ENCODE measurements at places on chromosomes 13 and 19.

DNA sequence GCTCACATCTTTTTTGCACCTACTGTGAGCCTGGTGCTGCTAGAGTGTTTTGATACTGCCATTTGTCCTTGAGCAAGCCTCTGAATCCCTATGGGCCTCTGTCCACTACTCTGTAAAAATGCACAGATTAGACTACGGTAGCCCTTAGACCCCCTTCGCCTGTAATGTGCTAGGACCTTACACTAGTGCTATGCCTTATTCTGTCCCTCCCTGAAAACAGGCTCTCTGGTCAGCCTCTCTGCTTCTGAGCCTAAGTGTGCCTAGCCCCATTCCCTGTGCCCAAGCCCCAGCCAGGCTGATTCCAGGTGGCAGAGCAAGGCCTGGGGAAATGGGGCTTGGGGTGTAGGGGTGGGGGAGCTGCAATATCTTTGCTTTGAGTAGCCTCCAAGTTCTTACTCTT lies 10.7 kb downstream of the HMGB1 start:
- DNase-seq = no peak

DNA sequence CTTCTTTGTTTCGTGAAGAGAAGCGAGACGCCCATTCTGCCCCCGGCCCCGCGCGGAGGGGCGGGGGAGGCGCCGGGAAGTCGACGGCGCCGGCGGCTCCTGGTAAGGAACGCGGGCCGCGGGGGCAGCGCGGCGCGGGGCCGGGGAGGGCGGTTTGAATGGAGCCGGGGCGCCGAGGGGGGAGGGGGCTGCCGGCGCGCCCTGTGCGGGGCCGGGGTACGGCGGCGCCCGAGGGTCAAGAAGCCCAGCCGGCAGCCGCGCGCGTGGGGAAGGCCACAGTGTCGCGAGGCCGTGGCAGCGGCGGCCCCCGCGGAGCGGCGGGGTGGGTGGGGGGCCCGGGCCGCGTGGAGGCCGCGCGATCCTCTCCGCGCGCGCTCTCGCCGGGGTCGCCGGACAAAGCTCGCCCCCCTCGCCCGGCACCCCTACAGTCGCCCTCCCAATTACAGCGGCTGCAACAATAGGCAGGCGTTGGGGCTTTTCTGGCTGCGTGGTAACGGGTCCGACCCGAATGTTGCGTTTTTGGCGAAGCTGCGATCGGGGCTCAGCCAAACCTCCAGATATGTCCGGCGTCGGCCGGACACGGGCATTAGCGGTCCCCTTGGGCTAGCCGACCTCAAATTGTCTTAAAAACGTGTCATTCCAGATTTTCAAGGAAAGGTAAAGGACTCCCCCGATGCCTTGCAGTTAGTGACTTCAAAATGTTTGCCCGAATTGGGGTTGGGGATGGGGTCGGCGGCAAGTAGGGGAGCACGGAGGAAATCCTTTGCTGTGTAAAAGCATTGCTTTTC lies 437 bp downstream of the SMARCA4 start:
- no peak for DNase-seq

DNA sequence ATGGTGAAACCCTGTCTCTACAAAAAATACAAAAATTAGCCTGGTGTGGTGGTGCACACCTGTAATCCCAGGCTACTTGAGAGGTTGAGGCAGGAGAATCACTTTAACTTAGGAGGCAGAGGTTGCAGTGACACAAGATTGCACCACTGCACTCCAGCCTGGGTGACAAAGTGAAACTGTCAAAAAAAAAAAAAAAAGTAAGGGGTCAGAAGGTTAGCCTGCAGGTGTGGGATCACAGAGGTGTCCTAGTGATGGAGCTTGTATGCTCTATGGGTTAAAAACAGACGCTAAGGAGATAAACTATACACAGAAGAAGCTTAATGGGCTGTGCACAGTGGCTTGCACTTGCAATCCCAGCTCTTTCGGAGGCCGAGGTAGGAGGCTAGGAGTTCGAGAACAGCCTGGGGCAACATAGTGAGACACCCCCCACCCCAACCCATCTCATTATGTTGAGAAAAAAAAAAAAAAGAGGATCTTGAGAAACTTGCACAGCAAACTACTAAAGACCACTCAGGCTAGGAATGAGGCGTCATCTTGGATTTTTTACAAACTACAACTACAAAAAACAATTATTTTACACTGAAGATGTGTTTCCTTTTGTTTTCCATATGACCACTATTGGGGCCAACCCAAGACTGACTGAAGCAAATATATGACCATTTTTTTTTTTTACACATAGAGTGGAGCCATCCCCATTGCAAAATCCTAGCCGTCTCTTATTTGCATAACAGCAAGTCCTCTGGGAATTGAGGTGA lies 7.9 kb downstream of the FOSB start:
- DNase-seq = no peak

DNA sequence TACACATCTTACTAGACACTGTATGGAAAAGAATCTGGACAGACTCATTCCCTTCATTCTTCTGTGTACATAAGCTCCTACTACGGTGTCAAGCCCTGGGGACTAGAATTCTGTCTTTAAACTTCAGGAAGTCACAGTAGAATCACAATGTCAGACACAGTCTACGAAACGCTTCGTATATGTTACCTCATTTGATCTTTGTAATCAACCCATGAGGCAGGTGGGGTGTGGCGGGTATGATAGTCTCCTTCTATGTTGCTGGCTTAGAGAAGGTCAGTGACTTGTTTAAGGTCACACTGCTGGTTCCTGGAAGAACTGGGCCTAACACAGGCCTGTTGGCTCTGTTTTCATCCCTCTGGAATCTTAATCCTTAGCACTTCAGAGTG lies 32.2 kb upstream of the TPT1 start:
- no peak for DNase-seq

- DNase-seq = no peak
These were observed 53.7 kb downstream of the ATP7B start for GRCh38 chr13:51957377-51958216.
